Activated T-helper 1 cell treated with Interleukin-2 at 50 U/mL for 16 hours (primary cell): ENCODE measurements at places on chromosomes 5 and 9.

DNA sequence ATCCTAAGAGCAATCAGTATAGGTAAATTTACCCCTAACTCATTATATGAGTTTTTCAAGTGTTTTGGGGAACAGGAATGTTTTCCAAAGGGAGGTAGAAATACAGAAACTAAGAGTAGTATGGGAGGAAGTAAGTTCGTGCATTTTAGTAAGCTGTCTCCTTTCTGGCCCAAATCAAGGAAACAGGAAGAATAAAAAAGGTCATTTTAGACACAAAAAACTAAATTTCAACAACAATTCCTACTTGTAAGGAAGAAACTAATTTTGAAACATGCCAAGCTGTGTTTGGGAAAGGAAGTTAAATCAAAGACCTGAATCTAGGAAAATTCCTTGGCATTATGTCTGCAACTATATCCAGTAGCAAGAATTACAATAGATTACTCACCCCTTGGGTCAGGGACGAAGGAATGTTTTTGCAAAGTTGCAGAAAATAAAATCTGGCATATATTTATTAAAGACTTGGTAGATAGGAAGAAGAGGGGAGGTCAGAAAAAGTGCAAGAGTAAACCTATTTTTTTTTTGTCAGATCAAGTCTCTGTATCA is 6.5 kb upstream of the RPS6 start:
- DNase-seq, result no peak

- DNase-seq, result no peak
Observed at GRCh38 chr9:137306066-137306849, 4.2 kb upstream of the NRARP start.

- DNase-seq, result no peak
Observed at GRCh38 chr9:7186175-7186574, 428.4 kb downstream of the KDM4C start.

- no peak for DNase-seq
Observed at GRCh38 chr9:75001719-75002421, 26.2 kb downstream of the CARNMT1 start.
